CD4-positive, alpha-beta T cell (primary cell): ENCODE measurements at places on chromosomes 1 and 21.
A peak's percentile ranks its signal among the peaks of the same experiment; 100 is the strongest.

DNA sequence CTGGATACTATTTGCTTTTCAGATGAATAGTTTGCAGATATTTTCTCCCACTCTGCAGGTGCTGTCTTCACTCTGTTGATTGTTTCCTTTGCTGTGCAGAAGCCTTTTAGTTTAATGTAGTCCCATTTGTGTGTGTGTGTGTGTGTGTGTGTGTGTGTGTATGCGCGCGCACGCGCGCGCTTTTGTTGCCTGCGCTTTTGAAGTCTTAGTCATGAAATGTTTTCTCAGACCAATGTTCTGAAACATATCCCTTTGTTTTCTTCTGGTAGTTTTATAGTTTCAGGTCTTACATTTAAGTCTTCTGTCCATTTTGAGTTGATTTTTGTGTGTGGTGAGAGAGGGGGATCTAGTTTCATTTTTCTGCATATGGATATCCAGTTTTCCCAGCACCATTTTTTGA, 63.5 kb downstream of the XPR1 start:
- no peak for DNase-seq

DNA sequence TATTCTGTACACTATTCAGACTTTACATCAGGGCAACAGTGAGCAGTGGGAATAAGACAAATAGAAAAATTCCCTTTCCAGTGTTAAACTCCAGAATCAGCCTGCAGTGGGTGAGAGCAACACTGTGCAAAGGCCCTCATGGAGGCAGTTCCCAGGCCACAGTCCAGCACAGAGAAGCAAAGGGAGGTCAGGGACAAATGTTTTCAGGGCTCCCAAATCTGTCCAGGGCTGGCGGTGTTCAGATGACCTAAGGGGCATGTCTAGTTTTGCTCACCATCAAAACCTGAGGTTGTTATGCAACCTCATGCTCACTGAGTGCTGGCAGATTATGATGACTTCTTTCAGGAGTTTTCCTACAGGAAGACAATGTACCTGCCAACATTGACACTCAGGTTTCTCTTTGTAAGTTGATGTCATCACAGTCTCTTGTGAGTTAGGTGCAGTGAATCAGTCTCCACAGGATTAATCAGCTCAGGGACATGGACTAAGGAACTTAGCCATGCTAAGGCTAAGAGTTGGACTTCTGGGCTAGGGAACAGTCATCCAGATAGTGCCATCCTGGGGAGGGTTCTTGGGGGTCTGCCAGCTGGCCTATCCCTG, 3.6 kb upstream of the LCE5A start:
- no peak for DNase-seq

DNA sequence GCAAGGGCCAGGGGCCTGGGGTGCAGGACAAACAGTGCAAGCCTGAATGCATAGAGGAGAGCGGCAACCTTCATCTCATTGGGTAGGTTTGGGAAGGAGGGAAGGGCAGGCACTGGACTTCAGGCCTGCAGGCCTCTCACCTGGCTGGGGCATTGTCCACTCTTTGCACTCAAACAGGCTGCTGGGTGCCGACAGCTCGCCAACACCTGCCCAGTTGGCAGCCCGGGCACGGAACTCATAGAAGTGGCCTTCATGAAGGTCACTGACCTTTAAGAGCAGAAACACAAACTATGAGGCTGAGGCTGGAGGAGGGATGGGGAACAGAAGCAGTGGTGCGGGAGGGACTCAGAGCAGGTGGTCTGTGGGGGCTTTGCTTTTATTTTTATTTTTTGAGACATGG, 30.7 kb downstream of the MYOM3 start:
- DNase-seq, result no peak

- no peak for DNase-seq
Measured at GRCh38 chr1:167492481-167492910, 25.8 kb downstream of the CD247 start.

DNA sequence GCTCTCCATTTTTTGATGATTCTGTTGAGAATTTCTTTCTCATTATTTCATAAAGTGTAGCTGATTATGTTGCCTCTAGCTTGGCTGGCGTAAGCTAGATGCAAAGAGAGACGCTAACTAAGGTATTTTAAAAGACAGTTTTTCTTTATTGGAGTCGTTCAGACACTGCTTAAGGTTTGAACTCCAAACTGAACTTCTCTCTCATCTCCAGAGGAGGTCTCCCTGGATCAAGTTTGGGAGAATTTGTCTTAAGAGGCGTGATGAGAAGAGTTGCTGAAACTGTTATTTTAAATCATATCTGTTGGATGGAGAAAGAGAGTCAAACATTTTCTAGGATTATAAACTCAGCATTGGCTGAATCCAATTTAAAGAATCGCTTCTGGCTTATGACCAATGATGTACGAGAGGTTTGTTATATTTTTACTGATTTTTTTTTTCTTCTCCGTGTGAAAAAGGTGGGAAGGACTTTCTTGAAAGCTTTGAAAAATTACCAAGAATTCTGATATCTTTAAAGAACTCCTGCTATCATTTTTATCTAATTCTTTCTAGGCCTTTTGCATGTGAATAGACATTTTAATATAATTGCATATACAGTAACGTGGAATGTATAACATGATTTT, 34.0 kb downstream of the MAP3K7CL start:
- DNase-seq, result peak; percentile 36

GRCh38 chr1:64112281-64112680, 91.1 kb upstream of the UBE2U start:
- DNase-seq, result no peak

GRCh38 chr1:155083865-155084721, 5.5 kb downstream of the EFNA3 start:
- DNase-seq, result peak; percentile 35
